Naive thymus-derived CD8-positive, alpha-beta T cell (primary cell): ENCODE measurements at places on chromosomes 4 and X.

GRCh38 chrX:13258052-13258444 lies 61.8 kb downstream of the ATXN3L start:
- no peak for DNase-seq

GRCh38 chr4:110005461-110006056 lies 92.9 kb downstream of the EGF start:
- no peak for DNase-seq

DNA sequence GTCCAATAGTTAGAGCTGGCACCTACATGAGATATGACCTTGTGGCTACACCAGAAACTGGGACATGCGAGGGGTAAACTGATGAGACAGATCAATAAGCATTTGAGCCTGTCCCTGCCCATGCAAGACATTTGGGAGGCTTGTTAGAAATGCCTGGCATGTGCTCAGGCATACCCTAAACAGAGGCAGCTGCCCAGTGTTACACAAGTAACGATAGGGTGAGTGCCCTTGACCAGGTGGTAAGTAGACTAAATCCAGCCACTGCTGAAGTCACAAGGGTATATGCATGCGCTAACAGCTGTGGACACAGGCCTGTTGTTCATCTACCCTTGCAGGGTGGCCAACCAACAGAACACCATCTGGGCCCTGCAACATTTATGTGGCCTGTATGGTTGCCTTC lies 56.1 kb upstream of the CCDC149 start:
- DNase-seq: no peak

- no peak for DNase-seq
Measured at GRCh38 chr4:152283801-152284470, 252.0 kb downstream of the FBXW7 start.
